ENCODE measurements at places on chromosomes 11 and 22.

- no peak for DNase-seq
Observed at GRCh38 chr11:65445604-65446445, 23.2 kb downstream of the NEAT1 start.

DNA sequence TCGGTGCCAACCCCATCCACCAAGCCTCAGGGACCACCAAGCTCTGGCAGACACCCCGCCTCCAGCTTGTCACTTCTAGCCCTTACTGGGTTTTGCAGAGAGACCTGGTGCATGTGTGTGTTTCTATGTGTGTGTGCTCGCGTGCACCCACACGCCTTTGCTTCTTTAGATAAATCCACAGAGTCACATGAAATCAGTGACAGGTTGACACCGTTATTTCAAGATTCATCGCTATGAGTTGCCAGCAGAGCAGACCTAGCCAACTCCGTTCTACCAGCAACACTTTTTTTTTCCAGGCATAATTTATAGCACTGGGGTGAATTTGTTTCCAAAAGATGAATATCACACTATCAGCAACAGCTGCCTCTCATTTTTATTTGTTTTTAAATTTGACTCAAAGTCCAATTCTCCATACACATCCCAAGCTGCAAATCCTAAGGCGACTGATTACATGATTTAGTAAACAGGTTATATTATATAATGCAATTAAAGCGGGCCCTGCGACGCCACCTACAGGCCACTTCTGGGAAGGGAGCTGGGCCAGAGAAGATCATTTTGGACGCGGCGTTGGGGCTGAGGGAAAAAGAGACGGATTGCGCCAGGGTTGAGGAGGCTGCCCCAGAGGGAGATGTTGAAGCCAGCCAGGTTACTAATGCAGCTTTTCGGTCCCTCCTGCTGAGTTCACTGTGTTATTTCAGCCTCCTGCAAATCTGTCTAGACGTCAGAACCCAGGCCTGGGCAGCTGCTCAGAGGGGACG, 150.5 kb downstream of the FEZ1 start:
- DNase-seq: peak; percentile 22

GRCh38 chr22:45344334-45344733, 34.6 kb downstream of the FAM118A start:
- DNase-seq: no peak

DNA sequence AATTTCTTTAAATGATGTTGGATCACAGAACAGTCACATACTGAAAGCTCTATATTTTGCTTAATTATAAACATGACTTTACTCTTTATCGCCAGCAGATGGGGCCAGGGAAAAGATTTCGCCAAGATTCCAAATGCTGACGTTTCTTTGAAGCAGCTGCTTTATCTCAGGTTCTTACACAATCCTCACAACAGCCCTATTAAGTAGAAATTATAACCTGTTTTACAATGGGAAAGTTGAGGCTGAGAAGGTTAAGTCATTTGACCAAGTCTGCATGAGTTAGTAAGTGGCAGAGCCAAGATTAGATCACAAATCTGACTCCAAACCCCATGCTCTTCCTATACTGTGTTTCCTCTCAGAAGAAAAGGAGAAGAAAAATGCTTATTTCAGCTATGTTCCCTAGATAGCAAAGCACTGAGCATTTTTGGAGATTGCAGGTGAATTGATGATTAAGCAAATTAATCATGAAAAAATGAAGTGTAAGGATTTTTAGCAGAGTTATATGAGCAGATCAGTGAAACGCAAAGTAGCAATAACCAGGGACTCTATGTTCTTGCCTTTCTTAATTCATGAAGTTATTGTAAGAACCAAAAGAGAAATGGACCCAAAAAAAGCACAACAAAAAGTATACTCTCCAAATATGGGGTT, 79.0 kb downstream of the AASDHPPT start:
- no peak for DNase-seq

DNA sequence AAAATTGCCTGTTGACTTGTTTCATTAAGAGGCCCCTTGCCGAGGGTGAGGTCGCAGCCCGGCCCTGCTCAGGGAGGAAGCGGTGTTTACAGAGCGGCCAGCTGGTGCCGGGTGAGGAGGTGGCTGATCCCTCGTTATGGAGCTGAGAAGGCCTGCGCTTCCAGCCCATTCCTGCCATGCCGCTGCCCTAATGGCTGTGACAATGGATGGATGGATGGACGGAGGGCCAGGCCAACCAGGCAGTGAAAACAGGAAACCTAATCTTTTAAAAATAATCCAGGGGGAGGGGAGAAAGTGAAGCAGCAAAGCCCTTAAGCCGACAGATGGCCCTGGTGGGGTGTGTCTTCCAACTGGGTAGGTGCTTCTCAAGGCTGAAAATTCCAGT, 38.5 kb downstream of the BCR start:
- DNase-seq: no peak

DNA sequence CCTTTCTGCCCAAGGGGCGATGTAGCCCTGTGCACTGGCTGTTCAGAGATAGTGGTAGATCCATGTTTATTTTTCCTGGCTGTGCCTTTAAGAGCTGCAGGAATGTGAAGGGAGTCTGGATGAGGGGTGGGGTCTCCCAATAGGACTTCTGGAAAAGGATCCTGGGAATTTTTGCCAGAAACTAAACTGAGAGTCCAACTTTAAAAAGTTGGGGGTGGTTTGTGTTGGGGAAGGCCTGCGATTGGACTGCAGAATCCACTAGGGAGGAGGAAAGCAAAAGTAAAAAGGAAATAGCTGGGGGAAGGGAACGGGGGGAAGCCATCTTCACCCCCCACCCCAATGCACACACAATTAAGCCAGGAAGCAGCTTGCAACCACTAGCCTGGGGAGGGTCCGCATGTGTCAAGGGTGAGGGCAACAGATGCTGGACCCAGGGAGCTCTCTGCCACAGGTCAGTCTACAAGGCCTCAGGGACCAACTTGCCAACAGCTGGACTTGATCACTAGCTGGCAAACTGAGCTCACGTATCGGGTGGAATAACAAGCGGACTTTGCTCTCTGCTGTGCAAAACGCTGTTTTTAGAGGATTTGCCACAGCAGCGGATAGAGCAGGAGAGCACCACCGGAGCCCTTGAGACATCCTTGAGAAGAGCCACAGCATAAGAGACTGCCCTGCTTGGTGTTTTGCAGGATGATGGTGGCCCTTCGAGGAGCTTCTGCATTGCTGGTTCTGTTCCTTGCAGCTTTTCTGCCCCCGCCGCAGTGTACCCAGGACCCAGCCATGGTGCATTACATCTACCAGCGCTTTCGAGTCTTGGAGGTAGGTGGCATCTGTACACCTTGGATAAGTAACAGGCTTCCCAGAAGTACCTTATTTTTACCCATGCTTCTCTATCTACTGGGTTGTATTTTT, at the start of gene OLFML1:
Gene OLFML1 (plus strand): TSS at position 321 of the 912 bp plus-strand sequence. CDS start 370 bp downstream, at position 691.
- DNase-seq: no peak

- no peak for DNase-seq
Observed at GRCh38 chr22:36971341-36972125, 47.7 kb downstream of the TST start.

- no peak for DNase-seq
Observed at GRCh38 chr22:25085930-25086901, 113.4 kb upstream of the CRYBB3 start.

Data from iPS DF 6.9 (cell line).